ENCODE measurements at places on chromosomes 5 and 9. TPM values are rescaled to one million over a fixed set of nuclear protein-coding genes. Genes with fewer than 3 reads are reported as not detected.
A peak's percentile ranks its signal among the peaks of the same experiment; 100 is the strongest.

- DNase-seq, result no peak
Observed at GRCh38 chr5:39822020-39822419, 397.2 kb upstream of the DAB2 start.

GRCh38 chr5:173453167-173453566 is 125.0 kb upstream of the STC2 start:
- DNase-seq, result no peak

The ADAMTSL2 gene
- 2.0 TPM for total RNA-seq

DNA sequence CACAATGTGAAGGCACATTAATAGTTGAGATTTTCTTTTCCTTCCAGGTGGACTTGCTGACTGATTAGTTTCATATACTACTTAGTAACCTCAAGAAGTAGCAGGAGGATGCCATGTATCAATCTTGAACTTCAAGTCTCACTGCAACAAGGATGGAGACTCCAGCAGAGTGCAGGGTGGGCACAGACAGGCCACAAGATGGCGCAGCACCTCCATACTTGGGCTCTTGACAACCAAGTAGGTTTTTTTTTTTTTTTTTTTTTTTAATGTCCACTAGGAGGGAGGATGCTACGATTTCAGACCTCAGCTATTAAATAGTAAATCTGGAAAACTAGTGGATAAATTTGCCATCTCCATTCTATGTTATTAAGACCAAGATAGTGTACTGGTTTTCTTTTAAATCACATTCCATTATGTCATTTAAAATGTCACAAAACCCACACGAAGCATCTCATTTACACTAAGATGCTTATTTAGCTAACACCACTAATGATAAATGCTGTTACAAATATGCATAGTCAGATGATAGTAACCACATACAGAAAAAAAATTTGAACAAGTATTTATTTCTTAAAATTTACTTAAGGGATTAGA is 58.6 kb downstream of the IL6ST start:
- no peak for DNase-seq

- DNase-seq, result no peak
Observed at GRCh38 chr5:169435506-169436229, 134.7 kb upstream of the SLIT3 start.

DNA sequence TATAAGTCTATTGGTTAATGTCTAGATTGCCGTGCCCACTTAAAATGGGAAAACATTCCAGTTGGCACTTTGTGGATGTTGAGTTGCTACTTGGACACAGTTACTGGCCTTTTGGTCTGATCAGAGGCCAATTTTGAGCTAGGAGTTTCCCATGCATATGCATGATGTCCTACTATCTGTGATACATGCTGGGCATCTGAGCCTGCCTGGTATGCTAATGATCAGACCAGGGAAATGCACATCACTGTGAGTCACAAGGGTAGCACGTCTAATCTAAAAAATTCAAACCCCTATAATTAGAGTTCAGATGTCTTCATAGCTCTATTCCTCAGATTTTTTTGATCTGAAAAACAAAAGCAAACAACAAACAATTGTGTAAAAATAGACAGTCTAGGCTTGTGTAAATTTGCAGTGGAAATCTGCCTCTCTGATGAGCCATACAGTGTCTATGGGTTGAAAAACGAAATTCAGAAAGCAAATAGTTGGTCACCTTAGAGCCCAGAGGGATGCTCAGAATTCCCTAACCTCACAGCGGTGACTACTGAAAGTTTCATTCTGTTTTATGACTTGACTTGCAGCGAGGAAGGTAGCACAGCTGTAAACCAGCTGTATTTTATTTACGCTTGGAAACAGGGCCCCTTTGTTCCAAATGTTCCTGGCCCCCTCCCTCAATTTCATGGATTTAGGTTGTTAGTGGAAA is 37.3 kb downstream of the PALM2AKAP2 start:
- DNase-seq, result peak; percentile 78

GRCh38 chr9:36129139-36129538 is 7.4 kb upstream of the GLIPR2 start:
- DNase-seq, result no peak

DNA sequence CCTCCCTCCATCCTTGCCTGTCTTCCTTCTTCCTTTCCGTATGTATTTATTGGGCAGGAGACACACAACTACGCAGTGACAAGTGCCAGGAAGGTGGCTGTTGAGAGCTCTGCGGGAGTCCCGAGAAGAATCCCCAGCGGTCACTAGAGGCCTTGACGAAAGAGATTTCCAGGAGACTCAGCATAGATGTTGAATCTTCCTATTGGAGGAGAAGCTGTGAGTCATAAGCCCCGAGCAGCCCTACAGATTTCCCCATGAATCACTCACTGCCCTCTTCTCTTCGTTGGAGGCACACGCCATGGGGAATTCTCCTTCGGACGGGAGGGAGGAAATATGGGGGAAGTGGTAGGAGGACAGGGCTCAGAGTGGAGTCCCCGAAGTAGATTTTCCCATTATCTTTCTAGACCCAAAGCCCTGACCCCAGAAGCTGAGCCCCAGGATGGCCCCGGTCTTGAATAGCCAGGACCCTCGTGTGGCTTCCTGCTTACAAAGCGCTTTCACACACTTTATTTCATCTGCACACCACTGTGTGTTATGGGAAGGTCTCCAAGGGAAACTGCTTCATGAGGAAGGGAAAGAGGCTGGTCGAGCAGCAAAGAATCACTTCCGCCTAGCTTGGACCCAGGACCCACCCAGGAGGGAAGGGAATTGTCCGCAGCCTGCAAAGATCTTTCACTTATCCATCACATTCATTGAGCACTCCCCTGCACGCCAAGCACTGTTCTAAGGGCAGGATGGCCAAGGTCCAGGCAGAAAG is 12.7 kb downstream of the DUSP1 start:
- no peak for DNase-seq

The SLC45A2 gene
- total RNA-seq, result not detected

DNA sequence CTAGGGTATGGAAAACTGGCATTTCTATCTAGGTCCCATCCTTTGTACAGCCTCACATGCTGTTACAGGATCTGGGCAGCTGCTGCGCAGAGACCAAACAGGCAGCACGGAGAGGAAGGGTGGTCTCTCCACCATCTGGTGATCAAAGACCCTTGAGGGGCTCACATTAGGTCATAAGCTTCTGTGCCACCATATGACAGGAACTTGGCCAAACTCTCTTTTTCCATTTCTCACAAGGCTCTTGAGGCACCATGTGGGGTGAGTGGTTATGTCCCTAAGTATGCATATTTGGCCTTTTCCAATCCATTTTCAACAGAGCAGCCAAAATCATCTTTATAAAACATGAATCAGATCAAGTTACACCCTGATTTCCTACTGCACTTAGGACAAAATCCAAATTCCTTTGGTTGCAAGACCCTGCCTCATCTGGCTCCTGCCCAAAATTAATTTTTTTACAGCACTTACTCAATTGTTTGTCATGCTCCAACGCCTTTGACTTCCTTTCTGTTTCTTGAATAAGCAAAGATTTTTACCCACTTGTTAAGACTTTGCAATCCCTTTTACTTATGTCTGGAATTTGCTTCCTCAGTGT is 730.0 kb downstream of the MAT2B start:
- DNase-seq, result no peak

All from vagina (tissue), 2 donors.